Suprapubic skin (tissue), 4 donors: ENCODE measurements at places on chromosomes 3 and 15. TPM values are rescaled to one million over a fixed set of nuclear protein-coding genes. Genes with fewer than 3 reads are reported as not detected.
A peak's percentile ranks its signal among the peaks of the same experiment; 100 is the strongest.

Gene CHRNA3
- total RNA-seq, result 1.9 TPM

Gene SYNPR
- total RNA-seq, result not detected

Gene BFSP2
- total RNA-seq, result not detected

Gene IL5RA
- 0.16 TPM for total RNA-seq

Gene TRIM59
- 4.3 TPM for total RNA-seq

Gene LSAMP
- total RNA-seq, result 4.8 TPM

Gene ZPLD1
- 0.10 TPM for total RNA-seq

Gene CHAC1
- total RNA-seq, result not detected

Gene CD86
- 2.8 TPM for total RNA-seq

Gene GOLGA6L10
- total RNA-seq, result 2.9 TPM

Gene ZNF501
- total RNA-seq, result 1.4 TPM

Gene MOBP
- not detected for total RNA-seq

Gene LMCD1
- total RNA-seq, result 39.2 TPM

Gene NEK10
- 2.4 TPM for total RNA-seq

Gene THAP10
- 1.2 TPM for total RNA-seq

Gene BUB1B
- total RNA-seq, result 6.8 TPM

DNA sequence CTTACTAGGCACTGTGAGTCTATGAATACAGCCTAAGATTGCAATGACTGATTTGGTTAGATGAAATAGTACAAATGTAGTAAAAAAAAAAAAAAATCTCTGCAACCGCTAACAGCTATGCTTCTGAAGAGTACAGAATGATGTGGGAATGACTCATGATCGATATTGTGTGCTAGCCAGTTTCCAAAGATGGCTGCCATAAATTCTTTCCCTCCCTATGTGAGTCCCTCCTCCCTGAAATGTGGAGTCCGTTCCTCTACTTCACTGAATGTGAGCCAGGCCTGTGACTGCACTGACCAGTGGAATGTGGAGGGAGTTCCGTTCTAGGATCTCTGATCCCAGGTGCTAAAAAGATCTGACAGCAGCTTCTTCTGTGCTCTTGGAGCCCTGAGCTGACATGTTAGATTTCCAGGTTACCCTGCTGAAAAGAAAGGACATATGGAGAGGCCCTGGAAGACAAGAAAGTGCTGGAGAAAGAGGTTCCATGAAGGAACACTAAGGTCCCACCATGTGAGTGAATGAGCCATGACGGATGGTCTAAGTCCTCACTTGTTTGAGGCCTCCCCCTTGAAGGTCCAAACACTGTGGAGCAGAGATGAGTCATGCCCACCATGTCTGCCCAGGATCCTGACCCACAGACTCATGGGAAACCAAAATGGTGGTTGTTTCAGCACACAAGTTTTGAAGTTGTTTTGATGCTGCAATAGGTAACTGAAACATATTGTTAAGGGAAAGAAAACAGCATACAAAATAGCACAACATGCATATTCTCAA lies 46.3 kb downstream of the DGKG start:
- no peaks in the 10 kb centered on the region for H3K36me3 ChIP-seq
- no peak overlapping the region for H3K4me3 ChIP-seq
- no peak overlapping the region for H3K27ac ChIP-seq
- no peak for DNase-seq
- H3K4me1 ChIP-seq, result no peaks in the 10 kb centered on the region
- no peaks in the 10 kb centered on the region for H3K27me3 ChIP-seq

GRCh38 chr3:95971573-95971972 lies 842.8 kb upstream of the EPHA6 start:
- no peak overlapping the region for H3K4me3 ChIP-seq
- H3K27ac ChIP-seq, result peak overlapping the region; percentile 71
- no peaks in the 10 kb centered on the region for H3K27me3 ChIP-seq
- H3K4me1 ChIP-seq, result peaks cover 3% of the 10 kb centered on the region

- no peaks in the 10 kb centered on the region for H3K36me3 ChIP-seq
- DNase-seq, result no peak
- H3K27ac ChIP-seq, result no peak overlapping the region
- no peaks in the 10 kb centered on the region for H3K27me3 ChIP-seq
- H3K4me1 ChIP-seq, result peaks cover under 1% of the 10 kb centered on the region
- H3K4me3 ChIP-seq, result no peak overlapping the region
Measured at GRCh38 chr15:38899300-38899699, 334.7 kb upstream of the RASGRP1 start.

DNA sequence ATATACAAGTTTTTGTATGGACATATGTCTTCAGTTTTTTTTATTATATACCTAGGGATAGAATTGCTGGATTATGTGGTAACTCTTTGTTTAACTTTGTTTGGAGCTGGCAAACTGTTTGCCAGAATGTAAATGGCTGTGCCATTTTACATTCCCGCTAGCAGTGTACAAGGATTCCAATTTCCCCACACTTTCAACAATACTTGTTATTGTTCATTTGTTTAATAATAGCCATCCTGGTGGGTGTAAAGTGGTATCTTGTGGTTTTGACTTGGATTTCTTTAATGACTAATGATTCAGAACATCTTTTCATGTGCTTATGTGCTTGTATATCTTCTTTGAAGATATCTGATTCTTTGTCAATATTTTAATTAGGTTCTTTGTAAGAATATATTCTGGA lies 64.4 kb downstream of the ZNF609 start:
- no peak overlapping the region for H3K4me3 ChIP-seq
- no peak for DNase-seq

GRCh38 chr3:158808697-158809096 lies 6.8 kb downstream of the MFSD1 start:
- H3K4me1 ChIP-seq, result peaks cover 13% of the 10 kb centered on the region
- no peak overlapping the region for H3K27ac ChIP-seq
- no peaks in the 10 kb centered on the region for H3K27me3 ChIP-seq
- no peak for DNase-seq

GRCh38 chr15:86125775-86126174 lies 46.1 kb downstream of the AGBL1 start:
- H3K4me1 ChIP-seq, result no peaks in the 10 kb centered on the region
- H3K36me3 ChIP-seq, result no peaks in the 10 kb centered on the region
- H3K27ac ChIP-seq, result no peak overlapping the region
- H3K27me3 ChIP-seq, result no peaks in the 10 kb centered on the region

DNA sequence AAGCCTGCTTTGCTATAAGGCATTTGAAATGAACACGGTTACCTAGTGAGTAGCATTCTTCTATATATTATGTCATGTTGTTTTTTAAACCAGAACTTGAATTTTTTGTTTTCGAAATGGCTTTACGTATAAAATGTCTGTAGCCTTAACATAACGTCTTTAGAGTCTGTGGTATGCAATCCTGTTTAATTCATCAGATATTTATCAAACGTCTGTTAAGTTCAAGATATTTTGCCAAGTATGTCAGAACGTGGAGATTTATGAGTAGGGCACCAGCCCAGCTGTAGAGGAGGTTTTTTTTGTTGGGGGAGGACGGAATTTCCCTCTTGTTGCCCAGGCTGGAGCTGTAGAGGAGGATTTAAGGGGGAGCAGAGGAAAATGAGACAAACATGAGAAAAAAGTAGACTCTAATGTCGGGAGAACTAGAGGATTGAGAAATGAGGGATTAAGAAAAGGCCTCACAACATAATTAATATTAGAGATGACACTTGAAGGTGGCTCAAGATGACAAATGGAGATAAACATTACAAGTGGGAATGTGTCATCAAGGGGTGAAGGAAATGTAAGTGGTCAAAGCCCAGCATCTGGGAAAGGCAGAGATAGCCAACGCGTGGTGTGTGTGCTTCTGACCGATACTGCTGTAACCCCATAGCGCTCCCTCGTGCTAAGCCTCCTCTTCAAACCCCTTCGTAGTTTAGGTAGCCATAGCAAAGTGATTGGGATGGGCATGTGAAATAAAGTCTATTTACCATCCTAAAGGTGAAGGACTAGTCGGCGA lies 154.0 kb upstream of the GOLGA6L4 start:
- no peak overlapping the region for H3K4me3 ChIP-seq
- no peak for DNase-seq
- H3K36me3 ChIP-seq, result no peaks in the 10 kb centered on the region
- peaks cover 10% of the 10 kb centered on the region for H3K4me1 ChIP-seq
- H3K27me3 ChIP-seq, result peaks cover 36% of the 10 kb centered on the region
- no peak overlapping the region for H3K27ac ChIP-seq

- H3K36me3 ChIP-seq, result no peaks in the 10 kb centered on the region
- peaks cover 58% of the 10 kb centered on the region for H3K4me1 ChIP-seq
- H3K4me3 ChIP-seq, result no peak overlapping the region
- H3K27ac ChIP-seq, result no peak overlapping the region
- no peaks in the 10 kb centered on the region for H3K27me3 ChIP-seq
Measured at GRCh38 chr3:13023235-13023970, 49.8 kb downstream of the IQSEC1 start.

DNA sequence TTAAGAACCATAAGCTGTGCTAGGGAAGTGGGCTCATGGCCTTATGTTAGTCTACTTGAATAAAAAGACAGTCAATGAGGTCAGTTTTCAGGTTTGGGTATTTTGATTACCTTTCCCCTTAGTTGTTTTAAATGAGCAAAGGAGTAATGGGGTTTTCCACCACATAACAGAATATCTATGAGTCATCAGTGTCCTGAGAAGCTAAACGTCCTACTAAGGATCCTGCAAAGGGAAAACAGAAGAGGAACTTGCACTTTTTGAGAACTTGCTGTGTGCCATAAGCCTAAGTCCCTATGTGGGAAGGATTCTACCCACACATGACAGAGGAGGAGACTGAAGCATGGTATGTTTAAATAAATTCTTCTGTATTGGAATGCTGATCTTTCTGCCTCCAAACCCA lies 292.8 kb upstream of the TMC3 start:
- H3K27ac ChIP-seq, result no peak overlapping the region
- no peak for DNase-seq
- H3K36me3 ChIP-seq, result no peaks in the 10 kb centered on the region

DNA sequence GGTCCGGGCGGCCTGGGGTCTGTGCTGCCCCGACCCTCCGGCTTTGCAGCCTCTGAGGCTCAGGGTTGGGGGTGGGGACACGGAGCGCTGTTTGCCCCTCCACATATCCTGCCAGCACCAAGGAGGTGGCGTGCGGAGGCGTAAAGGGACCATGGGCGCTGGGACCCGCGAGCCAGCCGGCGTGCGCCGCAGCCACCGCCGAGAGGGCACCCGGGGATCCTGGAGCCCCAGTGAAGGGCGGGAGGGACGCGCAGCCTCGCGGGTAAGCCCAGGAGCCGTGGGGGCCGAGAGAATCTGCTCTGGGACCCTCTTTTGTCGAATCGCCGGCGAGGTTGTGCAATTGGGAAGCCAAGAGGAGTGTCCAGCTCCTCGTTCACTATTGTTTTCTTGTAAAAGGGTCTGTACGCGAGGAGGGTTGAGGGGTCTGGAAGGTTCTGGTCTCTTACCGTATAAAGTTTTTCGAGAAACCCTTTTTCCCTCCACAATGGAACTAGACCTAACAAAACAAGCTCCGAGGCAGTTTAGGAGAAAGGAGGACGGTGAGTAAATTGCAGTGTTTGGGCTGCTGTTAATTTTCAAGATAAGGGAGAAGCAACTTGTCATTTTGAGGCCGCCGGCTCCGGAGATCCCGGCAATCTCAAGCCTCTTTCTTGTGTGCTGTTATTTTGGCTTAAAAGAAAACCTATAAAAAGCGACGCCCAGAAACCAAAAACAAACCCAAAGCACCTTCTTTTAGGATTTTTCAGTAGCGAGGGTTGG lies 29.9 kb upstream of the ST3GAL6 start:
- no peaks in the 10 kb centered on the region for H3K36me3 ChIP-seq
- H3K4me3 ChIP-seq, result peak overlapping the region; percentile 92
- peaks cover 11% of the 10 kb centered on the region for H3K4me1 ChIP-seq
- no peaks in the 10 kb centered on the region for H3K27me3 ChIP-seq
- peak overlapping the region; percentile 90 for H3K27ac ChIP-seq
- peak; percentile 61 for DNase-seq

GRCh38 chr3:179801263-179801662 lies 148.4 kb downstream of the USP13 start:
- H3K27me3 ChIP-seq, result no peaks in the 10 kb centered on the region
- no peak for DNase-seq
- no peaks in the 10 kb centered on the region for H3K4me1 ChIP-seq
- no peak overlapping the region for H3K27ac ChIP-seq
- H3K36me3 ChIP-seq, result no peaks in the 10 kb centered on the region
- H3K4me3 ChIP-seq, result no peak overlapping the region

GRCh38 chr3:164673738-164674137 lies 404.6 kb downstream of the SI start:
- no peaks in the 10 kb centered on the region for H3K36me3 ChIP-seq
- no peak overlapping the region for H3K4me3 ChIP-seq
- H3K27ac ChIP-seq, result no peak overlapping the region
- DNase-seq, result no peak

- no peaks in the 10 kb centered on the region for H3K36me3 ChIP-seq
- H3K4me3 ChIP-seq, result peak overlapping the region; percentile 59
- no peak overlapping the region for H3K27ac ChIP-seq
- H3K27me3 ChIP-seq, result peaks cover 22% of the 10 kb centered on the region
- H3K4me1 ChIP-seq, result peaks cover 21% of the 10 kb centered on the region
- DNase-seq, result no peak
Measured at GRCh38 chr3:155080692-155081091, 573 bp downstream of the MME start.

DNA sequence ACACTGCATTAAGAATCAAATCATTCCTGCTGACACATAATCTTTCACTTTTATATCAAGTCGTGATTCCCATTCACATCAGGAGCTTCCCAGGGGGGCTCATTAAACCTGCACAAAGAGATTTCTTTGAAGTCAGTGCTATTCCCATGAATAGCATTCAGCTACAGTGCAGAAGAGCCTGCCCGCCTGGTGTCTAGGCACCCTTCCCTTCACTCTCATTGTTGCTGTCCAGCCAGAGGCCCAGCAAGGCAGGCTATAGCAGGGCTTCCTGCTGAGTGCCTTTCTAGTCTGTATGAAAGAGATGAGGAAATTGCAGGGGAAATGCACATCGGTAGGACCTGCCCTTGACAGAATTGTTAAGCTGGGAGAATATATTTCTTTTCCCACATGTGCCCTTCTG lies 4.5 kb upstream of the GJD2 start:
- H3K4me1 ChIP-seq, result peaks cover 8% of the 10 kb centered on the region
- peaks cover 57% of the 10 kb centered on the region for H3K27me3 ChIP-seq
- no peak overlapping the region for H3K4me3 ChIP-seq
- no peak for DNase-seq
- no peaks in the 10 kb centered on the region for H3K36me3 ChIP-seq
- H3K27ac ChIP-seq, result no peak overlapping the region

DNA sequence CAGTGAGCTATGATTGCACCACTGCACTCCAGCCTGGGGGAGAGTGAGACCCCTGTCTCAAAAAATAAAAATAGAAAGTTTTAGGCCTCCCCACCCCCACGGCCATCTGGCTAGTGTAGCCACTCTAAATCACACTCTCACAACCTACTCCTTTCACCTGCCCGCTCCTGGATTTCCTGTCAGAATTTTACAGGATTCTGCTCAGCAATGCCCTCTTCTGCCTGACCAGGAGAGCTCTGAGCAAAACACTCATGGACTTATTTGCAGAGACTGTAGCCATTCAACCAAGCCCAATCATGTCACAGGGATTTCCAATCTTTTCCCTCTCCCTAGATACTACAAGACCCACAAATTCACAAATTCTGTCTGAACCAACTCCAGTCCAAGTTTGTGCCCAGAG lies 242.6 kb upstream of the TPRG1 start:
- DNase-seq, result no peak
- H3K27me3 ChIP-seq, result no peaks in the 10 kb centered on the region
- no peaks in the 10 kb centered on the region for H3K36me3 ChIP-seq
- H3K27ac ChIP-seq, result no peak overlapping the region
- H3K4me1 ChIP-seq, result no peaks in the 10 kb centered on the region

- H3K27me3 ChIP-seq, result no peaks in the 10 kb centered on the region
- peaks cover 13% of the 10 kb centered on the region for H3K4me1 ChIP-seq
- H3K36me3 ChIP-seq, result no peaks in the 10 kb centered on the region
- DNase-seq, result no peak
Measured at GRCh38 chr15:63481105-63481810, 23.1 kb upstream of the USP3 start.

- peaks cover 15% of the 10 kb centered on the region for H3K4me1 ChIP-seq
- peak; percentile 64 for DNase-seq
- no peaks in the 10 kb centered on the region for H3K27me3 ChIP-seq
- H3K36me3 ChIP-seq, result no peaks in the 10 kb centered on the region
- no peak overlapping the region for H3K27ac ChIP-seq
Measured at GRCh38 chr3:115512565-115513415, 110.5 kb upstream of the GAP43 start.
